Right renal cortex interstitium (tissue), 3 donors: ENCODE measurements at places on chromosomes 7 and 10.

DNA sequence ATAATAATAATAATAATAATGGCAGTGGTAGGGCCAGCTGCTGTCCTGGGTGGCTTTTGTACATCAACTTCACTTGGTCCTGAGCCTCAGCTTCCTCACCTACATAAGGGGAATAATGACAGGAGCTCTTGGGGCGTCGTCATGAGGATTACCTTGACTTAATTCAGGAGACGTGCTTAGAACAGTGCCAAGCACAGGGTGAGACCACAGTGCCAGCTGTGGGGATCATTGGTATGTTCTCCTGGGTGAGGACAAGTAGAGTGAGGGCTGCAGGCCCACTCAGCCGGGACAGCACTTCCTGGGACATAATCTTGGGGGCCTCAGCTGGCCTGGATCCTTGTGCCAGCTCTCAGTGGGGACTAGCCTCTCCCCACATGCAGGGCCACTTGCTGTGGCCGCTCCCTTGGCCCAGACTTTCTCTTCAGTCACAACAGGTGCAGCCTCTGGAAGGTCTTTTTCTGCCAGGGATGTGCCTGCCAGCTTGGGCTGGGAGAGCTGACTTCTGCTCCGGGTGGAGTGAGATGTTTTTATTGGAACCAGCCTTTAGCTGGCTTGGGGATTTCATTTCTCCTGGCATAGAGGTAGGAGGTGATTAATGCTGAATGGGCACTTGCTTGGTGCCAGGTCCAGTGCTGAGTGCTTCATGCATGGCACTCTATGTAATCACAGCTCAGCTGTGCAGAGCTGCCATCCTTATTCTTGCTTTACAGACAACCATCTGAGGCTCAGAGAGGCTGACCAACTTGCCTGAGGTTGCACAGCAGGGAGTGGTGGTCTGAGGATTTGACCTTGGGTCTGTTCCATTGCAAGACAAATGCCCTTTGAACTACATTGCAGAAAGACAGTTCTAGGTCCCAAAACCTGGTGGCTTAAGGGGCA, 45.3 kb downstream of the TSPAN15 start:
- no peak for DNase-seq

- no peak for DNase-seq
Measured at GRCh38 chr7:2106924-2107323, 125.8 kb downstream of the MAD1L1 start.

DNA sequence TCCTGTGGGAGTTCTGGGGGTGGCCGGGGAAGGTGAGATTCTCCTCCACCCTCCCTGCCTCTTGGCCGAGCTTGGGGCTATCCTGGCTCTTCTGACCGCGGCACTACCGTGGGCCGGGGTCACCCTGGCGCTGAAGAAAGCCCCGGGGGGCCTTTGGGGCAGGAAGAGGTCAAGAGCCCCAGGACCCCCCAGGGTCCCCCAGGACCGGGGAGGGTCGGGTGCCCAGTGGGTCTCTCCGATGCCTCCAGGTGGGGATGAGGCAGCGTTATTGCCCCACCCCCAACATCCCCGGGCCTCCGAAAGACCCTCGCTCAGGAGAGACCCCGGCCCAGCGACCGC, 439 bp upstream of the KNDC1 start:
- no peak for DNase-seq

DNA sequence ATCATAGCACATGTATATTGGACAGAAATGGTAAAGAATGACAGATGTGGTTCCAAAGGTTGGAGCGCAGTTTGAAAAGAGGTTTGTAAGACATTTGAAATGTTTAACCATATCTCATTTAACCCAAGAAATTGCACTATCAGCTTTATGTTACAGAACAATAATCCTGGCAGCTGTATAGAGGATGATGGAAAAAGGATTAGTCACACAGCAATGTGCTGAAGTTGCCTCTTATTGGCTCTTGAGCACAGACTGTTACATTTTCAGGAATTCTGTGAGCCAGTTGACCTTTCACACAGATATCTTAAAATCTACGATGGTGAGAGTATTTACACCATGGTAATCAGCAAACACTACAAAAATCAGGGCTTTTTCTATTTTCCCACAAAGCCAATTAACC, 3.9 kb downstream of the COG5 start:
- DNase-seq: no peak

- no peak for DNase-seq
Measured at GRCh38 chr10:114663626-114664025, 5.6 kb upstream of the ABLIM1 start.

DNA sequence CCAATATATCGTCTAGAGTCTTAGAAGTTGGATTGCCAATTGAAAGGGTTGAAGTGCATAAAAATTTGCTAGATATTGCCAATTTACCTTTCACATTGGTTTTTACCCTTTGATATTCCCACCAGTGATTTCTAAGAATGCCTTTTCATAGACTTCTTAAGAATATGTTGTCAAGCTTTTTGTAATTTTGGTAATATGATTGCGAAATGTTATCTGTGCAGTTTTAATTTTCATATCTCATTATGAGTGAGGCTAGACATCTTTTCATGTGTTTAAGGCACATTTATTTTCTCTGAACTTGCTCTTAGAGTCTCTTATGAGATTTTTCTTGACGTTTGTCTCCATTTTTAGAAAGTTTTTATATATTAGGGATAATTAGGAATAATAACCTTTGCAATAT, 567.2 kb downstream of the CCSER2 start:
- no peak for DNase-seq

- peak; percentile 27 for DNase-seq
Measured at GRCh38 chr7:16646472-16647072, 591 bp downstream of the BZW2 start.

DNA sequence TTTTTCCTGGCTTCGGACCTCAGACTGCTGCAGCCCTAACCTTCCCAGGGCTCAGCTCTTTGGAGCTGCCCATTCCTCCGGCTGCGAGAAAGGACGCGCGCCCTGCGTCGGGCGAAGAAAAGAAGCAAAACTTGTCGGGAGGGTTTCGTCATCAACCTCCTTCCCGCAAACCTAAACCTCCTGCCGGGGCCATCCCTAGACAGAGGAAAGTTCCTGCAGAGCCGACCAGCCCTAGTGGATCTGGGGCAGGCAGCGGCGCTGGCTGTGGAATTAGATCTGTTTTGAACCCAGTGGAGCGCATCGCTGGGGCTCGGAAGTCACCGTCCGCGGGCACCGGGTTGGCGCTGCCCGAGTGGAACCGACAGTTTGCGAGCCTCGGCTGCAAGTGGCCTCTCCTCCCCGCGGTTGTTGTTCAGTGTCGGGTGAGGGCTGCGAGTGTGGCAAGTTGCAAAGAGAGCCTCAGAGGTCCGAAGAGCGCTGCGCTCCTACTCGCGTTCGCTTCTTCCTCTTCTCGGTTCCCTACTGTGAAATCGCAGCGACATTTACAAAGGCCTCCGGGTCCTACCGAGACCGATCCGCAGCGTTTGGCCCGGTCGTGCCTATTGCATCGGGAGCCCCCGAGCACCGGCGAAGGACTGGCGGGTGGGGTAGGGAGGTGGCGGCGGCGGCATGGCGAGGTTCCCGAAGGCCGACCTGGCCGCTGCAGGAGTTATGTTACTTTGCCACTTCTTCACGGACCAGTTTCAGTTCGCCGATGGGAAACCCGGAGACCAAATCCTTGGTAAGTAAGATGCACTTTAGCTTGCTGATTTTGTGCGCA, at the start of gene PLXDC2:
PLXDC2 (plus strand) TSS at position 22 of the 820 bp plus-strand sequence.
- peak; percentile 64 for DNase-seq

GRCh38 chr7:20327055-20327454, 3.6 kb upstream of the ITGB8 start:
- DNase-seq: no peak
